ENCODE measurements at places on chromosomes 7 and 10. TPM values are rescaled to one million over a fixed set of nuclear protein-coding genes. Genes with fewer than 3 reads are reported as not detected.
A peak's percentile ranks its signal among the peaks of the same experiment; 100 is the strongest.

Gene SSC4D
- total RNA-seq = 13.7 TPM

Gene ZSCAN25
- total RNA-seq = 20.0 TPM

Gene PSMG3
- 57.3 TPM for total RNA-seq

Gene PRTFDC1
- total RNA-seq = 2.9 TPM

Gene SLC26A5
- total RNA-seq = 4.0 TPM

Gene CLRN3
- total RNA-seq = not detected

Gene FKBP6
- total RNA-seq = not detected

GRCh38 chr7:80018941-80019808 lies 115.5 kb upstream of the GNAI1 start:
- H3K4me1 ChIP-seq = no peaks in the 10 kb centered on the region
- DNase-seq = peak; percentile 56
- H3K27ac ChIP-seq = no peak overlapping the region

DNA sequence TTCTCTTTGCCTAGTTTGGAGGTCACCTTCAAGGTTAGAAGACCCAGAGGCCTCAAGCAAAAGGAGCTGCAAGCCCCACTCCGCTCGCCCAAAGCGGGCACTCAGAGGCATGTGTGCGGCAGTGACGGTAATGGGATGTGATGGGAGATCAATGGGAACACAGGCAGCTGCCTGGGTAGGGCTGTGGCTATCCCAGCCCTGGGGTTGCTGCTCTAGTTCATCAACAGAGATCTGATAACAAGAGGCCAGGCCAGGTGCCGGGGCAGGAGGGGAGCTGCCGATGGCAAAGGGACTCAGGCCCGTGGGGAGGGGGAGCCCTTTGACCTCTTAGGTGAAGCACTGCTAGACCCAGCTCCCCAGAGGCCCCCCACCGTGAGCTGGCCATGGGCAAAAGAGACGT lies 52.0 kb upstream of the GNA12 start:
- H3K4me3 ChIP-seq = no peak overlapping the region
- H3K27me3 ChIP-seq = no peaks in the 10 kb centered on the region
- H3K27ac ChIP-seq = no peak overlapping the region

- no peak overlapping the region for H3K4me3 ChIP-seq
- H3K27ac ChIP-seq = no peak overlapping the region
- H3K27me3 ChIP-seq = no peaks in the 10 kb centered on the region
These were observed 3.6 kb upstream of the MTPN start for GRCh38 chr7:135980665-135981180.

- H3K36me3 ChIP-seq = no peaks in the 10 kb centered on the region
- H3K27ac ChIP-seq = no peak overlapping the region
- H3K4me3 ChIP-seq = no peak overlapping the region
- no peak for DNase-seq
- H3K4me1 ChIP-seq = no peaks in the 10 kb centered on the region
These were observed 610.6 kb upstream of the FOXK1 start for GRCh38 chr7:4071370-4072058.

DNA sequence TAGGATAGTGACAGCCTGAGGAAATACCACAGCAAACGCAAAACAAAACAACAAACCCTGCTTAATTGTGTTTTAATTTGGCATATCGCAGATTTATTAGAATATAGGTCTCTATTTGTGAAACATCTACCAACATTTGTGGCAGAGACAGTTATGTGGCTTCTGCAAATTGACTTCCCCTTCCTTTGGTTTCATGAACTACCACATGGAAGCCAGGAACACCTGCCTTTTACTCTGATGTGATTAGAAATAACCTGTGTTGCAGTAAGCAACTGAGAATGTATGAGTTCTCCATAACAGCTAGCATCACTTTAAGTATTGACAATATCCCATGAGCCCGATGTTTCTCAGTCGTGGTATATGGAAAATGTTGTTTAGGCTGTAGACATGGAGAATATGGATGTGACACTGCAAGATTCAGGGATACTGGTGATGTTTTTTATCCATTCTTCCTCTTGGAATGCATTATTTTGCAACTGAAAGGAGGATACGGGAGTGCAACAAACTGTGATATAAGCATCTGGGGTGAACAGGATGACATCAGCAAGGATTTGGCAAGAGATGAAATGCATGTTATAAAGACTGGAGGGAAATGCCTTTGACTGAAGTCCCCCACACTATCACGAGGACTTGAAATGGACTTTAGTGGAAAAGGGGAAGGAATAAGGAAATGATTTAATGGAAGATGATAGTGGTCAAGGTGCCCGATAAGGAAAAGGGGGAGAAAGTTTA lies 95.9 kb downstream of the CUBN start:
- no peak overlapping the region for H3K27ac ChIP-seq
- H3K4me1 ChIP-seq = peaks cover 10% of the 10 kb centered on the region
- H3K27me3 ChIP-seq = no peaks in the 10 kb centered on the region
- no peaks in the 10 kb centered on the region for H3K36me3 ChIP-seq
- no peak overlapping the region for H3K4me3 ChIP-seq

DNA sequence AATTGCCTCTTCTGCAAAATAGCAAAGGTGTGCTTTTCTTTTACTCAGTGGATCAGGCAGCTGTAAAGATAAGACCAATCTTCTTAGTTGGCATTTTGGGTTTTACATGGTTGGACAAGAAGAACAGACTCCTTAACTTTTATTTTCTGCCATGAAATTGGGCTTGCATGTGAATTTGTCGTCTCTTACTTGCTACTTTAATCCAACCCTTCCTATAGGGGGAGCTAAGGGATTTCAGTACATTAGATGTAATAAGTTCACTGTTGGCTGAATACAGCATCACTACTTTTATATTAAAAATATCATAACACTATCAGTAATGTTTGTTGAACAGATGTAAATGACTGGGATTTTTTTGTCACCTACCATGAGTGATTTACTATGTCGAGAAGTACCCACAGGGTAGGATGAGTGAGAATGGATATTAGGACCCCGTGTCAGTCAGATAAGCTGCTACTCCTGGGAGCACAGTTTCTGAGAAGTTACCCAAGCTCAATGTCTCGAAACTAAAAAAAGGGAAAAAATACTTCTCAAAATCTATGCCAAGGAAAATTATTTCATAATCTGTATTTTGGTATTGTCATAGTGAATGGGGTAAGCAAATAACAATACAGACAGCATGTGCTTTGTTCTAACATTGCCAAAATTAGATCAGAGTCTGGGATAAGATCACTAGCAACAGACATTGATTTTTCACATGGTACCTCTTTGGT lies 127.4 kb upstream of the AGR3 start:
- no peak overlapping the region for H3K4me3 ChIP-seq
- peaks cover 16% of the 10 kb centered on the region for H3K4me1 ChIP-seq
- H3K36me3 ChIP-seq = no peaks in the 10 kb centered on the region
- no peak overlapping the region for H3K27ac ChIP-seq

- no peak overlapping the region for H3K27ac ChIP-seq
- no peaks in the 10 kb centered on the region for H3K27me3 ChIP-seq
- H3K4me1 ChIP-seq = no peaks in the 10 kb centered on the region
These were observed 17.5 kb downstream of the RGR start for GRCh38 chr10:84262190-84262956.

DNA sequence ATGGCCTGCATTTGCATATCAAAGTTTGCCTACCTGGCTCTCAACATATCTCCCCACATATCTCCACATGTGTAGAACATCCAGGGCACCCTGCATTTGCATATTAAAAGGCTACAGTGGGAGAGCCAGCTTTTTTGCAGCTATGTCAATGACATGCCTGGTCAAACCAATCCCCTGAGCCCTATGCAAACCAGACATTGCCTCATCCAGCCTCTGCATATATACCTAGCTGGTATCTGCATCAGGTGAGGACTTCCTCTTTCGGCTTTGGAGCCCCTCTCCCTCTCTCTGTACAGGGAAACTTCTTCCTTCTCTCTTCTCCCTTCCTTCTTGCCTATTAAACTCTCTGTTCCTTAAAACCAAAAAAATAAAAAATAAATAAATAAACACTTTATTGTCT lies 142.7 kb upstream of the STEAP4 start:
- no peaks in the 10 kb centered on the region for H3K27me3 ChIP-seq
- DNase-seq = no peak
- no peak overlapping the region for H3K27ac ChIP-seq
- H3K36me3 ChIP-seq = no peaks in the 10 kb centered on the region

All from thyroid gland (tissue), 4 donors.